ENCODE measurements at places on chromosomes 7 and 10.

DNA sequence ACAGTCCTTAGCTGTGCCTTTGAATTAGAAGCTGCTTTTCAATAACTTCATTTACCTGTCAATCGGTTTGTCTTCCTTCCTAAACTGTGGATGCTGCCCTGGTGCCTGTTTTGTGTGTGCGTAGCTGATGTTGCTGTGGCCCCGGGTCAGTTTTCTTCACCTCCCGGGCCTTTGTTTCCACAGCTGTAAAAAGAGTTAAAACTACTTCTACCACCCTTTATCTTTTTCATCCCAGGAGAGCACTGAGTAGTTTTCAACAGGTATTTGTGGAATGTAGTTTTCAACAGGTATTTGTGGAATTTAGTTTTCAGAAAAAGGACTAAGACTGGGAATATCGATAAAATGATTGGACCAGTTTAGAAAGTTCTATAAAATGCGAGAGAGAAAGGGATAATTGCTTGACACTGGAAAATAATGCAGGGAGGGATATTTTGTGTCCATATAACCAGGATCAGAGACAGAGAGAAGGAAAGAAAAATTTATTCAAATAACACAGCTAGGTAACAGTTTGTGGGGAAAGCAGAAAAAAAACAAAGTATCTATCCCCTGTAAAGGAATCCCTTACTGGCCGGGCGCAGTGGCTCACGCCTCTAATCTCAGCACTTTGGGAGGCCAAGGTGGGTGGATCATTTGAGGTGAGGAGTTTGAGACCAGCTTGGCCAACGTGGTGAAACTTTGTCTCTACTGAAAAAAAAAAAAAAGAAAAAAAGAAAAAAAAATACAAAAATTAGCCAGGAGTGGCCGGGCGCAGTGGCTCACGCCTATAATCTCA, 15.9 kb upstream of the IGF2BP3 start:
- no peak for DNase-seq

DNA sequence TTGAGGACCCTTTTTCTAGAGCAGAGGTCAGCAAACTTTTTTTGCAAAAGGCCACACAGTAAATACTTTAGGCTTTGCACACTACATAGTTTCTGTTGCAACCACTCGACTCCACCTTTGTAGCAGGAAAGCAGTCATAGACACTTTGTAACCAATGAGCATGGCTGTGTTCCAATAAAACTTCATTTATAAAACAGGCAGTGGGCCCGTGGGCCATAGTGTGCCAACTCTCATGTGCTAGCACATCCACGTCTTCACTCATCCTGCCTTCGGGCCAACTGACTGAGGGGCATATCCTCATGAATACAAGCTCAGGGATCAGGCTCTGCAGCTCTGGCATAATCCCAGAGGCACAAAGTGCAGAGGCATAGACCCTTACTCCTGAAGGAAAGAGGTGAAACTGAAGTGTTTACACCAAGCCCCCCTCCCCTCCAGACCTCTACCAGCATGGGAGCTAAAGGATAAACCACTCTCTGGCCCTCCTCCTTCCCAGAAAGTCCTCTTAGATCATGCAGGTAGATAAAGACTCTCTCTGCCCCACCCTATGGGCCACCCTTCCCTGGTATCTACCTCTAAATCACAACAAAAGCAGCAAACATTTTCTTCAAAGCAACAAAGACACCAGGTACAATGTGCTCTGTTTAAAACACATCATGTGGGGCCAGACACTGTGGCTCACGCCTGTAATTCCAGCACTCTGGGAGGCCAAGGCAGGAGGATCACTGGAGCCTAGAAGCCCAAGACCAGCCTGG, 71.0 kb downstream of the DLG5 start:
- DNase-seq = no peak

- DNase-seq = no peak
Observed at GRCh38 chr7:139627831-139628230, 104.3 kb downstream of the CLEC2L start.

- DNase-seq = no peak
Observed at GRCh38 chr10:3213208-3213607, 40.6 kb upstream of the PITRM1 start.

- DNase-seq = no peak
Observed at GRCh38 chr7:30164567-30164966, 29.8 kb downstream of the MTURN start.
